ENCODE measurements at places on chromosomes 2 and 18.

GRCh38 chr2:48568547-48568946, 38.6 kb downstream of the STON1 start:
- no peak for DNase-seq

DNA sequence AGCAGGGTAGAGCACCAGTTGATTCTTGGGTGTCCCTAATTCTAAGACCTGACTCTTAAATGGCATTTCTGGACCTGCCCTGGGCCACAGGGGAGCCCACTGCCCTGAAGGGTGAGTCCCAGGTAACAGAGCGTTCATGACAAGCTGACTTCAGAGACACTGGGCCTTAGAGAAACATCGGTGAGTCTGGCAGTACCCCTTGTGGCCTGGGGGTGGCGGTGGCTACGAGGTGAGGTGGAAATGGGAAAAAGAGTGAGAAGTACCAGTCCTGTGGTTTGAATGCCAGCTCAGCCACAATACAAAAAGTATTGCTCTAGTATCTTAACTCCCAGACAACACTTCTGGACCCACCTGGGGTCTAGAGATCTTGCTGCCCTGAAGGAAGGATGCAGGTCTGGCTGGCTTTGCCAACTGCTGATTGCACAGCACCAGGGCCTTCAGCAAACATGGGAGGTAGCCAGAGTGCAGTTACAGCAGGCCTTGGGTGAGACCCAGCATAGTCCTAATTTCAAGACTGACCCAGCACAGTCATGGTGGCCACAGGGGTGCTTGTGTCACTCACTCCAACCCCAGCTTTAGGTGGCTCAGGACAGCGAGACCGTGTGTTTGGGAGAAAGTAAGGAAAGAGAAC, 44.5 kb downstream of the USP34 start:
- peak; percentile 34 for DNase-seq

DNA sequence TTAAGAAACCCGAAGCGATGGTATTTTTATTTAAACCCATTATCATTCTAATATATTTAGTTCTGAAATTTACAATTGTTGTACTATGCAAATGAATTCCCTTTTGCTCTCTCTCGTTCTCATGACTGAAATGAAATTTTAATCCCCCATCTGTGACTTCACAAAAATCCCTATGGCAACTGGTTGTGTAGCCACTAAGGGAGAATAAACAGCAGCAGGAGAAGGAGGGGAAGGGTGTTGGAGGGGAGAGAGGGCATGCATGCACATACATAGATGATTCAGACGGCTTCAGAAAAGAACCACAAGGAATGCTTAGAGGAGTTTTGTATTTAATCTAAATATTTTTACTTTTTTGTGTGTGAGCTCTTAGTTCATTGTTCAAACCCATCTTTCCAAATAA, 36.8 kb downstream of the CPS1 start:
- no peak for DNase-seq

DNA sequence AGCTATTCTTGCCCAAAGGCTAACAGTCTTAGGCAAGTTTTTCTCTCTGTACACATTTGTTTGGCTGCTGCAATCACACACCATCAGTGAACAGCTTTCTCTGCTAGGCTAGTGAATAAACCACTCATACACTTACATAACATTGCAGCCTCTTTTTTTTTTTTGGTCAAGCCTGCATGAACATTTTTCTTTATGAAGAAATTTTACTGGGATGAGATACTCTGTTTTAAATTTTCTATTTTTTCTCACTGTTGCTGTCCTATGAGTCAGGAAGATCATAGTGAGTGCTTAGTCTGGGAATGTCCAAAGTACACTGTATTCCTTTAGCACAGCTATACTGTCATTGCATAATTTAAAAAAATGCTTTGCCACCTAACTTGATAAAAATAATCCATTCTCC, 58.5 kb downstream of the ROCK1 start:
- DNase-seq = no peak

DNA sequence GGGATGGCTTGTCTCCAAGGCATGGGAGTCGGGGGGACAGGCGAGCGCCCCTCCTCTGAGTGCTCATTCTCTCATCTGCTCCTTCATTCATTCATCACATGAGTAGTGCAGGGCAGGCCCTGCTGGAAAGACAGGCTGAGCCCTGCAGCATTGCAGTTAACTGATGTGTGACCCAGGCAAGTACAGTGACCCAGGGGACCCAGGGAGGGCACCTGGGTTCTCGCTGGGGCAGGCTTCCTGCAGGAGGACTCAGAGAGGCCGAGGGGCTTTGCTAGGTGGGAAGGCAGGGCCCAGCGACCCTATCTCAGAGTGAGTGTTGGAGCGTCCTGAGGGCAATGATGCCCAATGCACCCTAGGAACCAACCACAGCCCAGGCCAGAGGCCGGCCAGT, 30.6 kb downstream of the HJURP start:
- no peak for DNase-seq

DNA sequence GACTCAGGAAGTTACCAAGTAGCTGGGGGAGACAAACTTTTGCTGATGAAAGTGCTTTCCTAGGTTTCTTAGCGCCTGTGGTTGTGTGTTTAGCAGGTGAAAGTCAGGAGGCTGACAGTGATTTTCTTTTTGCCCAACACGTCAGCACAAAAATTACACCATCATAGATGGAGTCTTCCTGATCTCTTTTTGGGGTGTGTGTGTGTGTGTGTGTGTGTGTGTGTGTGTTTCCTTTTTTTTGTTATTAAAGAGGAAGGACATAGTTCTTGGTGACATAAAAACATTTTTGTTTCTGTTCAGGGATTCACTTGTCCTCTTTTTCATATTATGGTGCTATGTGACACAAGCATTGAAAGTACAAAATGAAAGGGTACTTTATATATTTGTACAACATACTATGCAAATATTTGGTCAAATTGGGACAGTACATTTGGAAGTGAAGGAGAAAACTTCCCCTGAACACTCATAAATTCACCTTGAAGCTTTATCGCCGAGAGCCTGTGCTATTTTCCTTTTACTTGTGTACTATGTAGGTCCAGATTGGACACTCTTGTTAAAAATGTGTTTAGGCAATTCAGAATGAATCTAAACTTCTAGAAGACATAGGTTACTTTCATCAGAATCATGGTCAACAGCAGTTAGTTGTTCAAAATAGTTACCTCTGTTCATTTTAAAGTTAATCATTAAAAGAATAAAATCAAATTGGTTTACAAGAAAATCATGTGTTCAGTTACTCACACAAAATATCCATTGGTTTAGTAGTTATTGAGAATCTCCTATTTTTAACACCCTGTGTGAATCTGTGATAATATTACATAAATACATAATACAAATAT, 491.9 kb downstream of the IRS1 start:
- no peak for DNase-seq

- no peak for DNase-seq
Observed at GRCh38 chr2:38933653-38934052, 44.0 kb downstream of the ARHGEF33 start.

GRCh38 chr2:21260311-21260710, 136.5 kb downstream of the TDRD15 start:
- DNase-seq = no peak

DNA sequence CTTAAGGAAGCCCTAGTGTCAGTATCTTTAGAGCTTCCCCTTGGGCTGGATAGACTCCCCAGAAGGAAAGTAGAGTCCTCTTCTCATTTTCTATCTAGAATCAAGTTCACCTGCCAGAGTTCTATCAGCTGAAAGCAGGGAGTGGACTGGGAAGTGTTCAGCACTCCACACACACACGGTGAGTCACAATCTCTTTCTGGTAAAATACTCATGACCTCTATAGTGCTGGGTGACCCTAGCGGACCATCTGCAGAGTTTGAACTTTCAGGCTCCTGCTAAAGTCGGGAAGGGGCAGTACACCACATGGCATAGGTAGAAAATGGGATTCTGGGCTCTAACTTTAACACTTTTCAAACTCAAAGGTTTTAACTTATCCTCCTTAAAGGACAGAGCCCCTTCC, 43.3 kb downstream of the SAP130 start:
- no peak for DNase-seq

DNA sequence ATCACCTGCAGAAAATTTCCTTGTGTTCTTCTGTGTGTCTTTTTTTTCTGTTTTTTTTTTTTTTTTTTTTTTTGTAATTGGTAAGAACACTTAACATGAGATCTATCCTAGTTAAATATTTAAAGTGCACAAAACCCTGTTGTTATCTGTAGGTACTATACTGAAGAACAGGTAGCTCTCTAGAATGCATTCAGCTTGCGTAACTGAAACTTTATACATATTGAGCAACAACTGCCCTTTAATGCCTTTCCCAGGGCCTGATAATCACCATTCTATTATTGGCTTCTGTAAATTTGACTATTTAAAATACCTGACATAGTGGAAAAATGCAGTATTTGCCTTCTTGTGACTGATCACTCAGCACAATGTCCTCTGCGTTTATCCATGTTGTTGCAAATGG, 701.8 kb downstream of the SUCLG1 start:
- no peak for DNase-seq

GRCh38 chr2:34547340-34547739, 948.2 kb upstream of the FAM98A start:
- no peak for DNase-seq

DNA sequence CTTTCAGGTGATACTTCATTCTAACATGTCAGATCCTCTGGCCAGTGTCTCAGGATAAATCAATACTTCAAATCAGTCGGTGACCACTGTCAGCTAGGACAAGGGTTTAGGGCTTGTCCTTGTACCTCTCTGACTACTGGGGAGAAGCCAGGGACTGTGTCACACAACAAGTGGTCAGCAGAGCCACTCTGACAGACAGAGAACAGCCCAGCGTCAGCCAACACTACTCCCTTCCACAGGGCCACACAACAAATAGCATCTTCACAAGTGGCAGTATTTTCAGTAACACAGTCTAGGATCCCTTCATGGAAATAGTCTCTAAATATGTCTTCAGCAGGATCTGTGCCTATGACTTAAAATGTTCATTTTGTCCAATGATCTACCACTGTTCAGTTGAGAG, 14.2 kb downstream of the FLACC1 start:
- DNase-seq = no peak

GRCh38 chr2:127371037-127371436, 16.7 kb downstream of the MAP3K2 start:
- no peak for DNase-seq

DNA sequence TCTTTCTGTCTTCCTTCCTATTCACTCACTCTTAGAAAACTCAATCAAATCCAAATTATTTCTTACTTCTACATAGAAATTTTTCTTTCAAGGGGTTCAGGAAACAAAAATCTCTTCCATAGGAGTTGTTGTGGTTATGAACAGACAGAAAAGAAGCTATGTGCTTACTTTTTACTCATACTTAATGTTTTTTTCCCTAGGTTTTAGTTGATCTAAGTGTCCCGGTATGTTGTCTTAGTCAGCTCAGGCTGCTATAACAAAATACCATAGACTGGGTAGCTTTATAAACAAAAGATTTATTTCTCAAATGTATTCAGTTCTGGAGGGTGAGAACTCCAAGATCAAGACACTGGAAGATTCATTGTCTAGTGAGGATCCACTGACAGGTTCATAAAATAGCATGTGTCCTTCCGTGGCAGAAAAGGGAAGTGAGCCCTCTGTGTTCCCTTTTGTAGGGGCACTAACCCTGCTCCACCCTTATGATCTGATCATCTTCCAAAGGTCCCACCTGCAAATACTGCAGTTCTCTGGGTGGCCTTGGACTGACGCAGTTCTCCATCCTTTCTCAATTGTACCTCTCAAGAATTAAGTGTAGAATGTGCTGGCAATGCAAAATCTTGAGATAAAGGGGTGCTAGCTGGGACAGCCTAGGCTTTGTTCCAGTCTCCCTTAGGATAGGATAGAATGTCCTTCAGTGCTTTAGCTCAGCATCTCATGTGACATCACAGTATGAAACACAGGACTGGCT, 14.4 kb upstream of the VRK2 start:
- DNase-seq = no peak

DNA sequence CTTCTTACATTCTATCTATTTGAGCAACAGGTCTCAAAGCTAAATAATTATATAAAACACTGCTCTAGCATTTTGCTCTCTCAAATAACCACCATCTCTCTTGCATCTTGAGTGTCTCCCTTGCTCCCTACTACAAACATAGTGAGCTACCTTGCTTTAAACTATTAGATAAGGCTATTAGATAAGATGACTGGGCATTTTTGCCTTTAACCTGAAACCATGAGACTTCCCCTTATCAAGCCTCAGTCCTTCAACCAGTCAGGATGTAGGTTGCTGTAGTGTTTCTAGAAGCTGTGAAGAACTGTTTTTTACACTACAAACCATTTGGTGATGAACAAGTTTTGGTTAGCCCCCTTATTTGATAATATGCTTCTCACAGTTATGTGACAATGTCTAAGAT, 115.4 kb upstream of the MAP2 start:
- DNase-seq = no peak

- no peak for DNase-seq
Observed at GRCh38 chr18:48669991-48670750, 131.3 kb downstream of the CTIF start.

DNA sequence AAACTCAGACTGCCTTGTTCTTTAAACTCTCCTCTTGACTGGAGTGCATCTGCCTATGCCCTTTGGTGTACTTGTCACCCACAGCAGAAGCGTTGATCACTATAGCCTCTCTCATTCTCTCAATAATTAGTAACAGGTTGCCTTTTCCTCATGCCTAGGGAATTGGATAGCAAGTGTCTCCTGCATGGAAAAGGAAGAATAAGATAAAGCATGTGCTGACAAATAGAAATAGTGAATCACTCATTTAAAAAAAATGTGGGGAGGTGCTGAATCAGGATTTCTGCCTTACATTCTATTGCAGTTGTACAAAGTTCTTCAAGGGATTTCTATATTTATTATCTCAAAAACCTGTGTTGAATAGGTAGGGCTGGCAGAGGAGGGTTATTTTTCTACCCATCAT, 323.0 kb downstream of the TXNL1 start:
- no peak for DNase-seq

DNA sequence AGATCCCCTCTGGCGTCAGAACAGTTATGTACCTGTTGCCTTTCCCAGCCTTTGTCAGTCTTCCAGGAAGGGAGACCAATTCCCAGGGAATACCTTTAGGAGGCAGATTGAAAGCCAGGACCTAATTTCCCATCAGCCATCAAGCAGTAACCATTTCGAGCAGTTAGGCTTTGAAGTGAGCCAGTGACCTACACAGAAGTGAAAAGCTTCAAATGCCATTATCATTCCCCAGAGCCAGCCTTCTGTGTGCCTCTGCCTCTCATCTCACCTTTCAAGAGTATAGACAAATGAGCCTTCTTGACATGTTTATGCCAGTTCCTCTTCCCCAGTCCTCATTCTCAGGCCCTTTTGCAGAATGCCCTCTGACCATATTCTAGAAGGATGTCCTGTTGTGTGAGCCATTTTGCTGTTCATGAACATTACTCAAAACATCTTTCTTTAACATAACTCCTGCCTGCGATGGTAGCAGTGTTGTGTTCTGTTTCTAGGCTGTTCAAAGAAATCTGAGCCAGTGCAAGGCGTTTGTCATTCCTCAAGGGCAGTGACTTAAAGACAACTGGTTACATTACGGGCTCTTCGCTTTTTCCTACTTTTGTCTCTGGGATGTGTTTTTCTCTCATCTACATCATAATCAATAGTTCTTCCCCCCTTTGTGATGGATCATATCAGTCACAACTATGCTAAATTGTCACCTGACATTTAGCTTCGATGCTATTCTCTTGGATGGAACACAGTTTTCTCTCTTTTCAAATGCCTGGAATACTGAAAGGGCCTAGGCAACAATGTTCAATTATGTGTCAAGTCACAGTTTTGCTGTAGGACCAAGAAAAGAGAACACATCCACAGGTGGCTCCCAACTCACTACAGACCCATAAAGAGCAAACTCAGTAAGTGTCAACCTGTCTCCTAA, 138.6 kb downstream of the ALK start:
- DNase-seq = no peak

GRCh38 chr2:182920631-182921056, 54.2 kb upstream of the FRZB start:
- no peak for DNase-seq

- no peak for DNase-seq
Observed at GRCh38 chr2:69624611-69625010, 18.9 kb downstream of the AAK1 start.
